ENCODE measurements at places on chromosomes 5 and 9.
A peak's percentile ranks its signal among the peaks of the same experiment; 100 is the strongest.

DNA sequence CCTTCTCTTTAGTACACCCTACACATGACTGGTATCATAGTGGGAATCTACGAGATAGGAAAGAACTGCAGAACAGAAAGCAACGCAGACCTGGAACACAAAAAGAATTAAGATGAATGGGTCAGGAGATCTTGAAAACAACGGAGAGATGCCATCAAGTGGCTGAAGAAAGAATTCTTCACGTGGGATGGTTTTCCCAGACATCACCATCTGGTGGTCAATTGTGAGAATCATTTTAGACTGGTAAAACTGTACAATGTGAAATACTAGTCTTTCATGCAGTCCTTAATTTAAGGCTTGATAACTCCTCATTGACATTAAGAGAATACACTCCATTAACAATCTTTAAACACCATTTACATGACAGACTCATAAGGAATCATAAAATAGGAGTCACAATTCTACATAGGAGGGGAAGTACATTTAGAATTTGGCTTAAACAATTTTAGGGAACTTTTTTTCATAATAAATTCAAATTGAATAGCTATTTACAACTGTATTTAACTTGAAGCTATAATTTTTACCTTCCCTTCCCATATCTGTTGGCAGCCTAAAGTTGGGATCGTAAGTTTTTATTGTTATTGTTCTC is 128.4 kb upstream of the TRPM3 start:
- DNase-seq = no peak
- H3K27me3 ChIP-seq = peaks cover 6% of the 10 kb centered on the region
- no peak overlapping the region for H3K27ac ChIP-seq

- no peak for DNase-seq
- no peak overlapping the region for H3K27ac ChIP-seq
- no peak overlapping the region for H3K4me3 ChIP-seq
- H3K36me3 ChIP-seq = peaks cover 30% of the 10 kb centered on the region
- H3K27me3 ChIP-seq = no peaks in the 10 kb centered on the region
Measured at GRCh38 chr9:20353524-20353923, 268.8 kb downstream of the MLLT3 start.

DNA sequence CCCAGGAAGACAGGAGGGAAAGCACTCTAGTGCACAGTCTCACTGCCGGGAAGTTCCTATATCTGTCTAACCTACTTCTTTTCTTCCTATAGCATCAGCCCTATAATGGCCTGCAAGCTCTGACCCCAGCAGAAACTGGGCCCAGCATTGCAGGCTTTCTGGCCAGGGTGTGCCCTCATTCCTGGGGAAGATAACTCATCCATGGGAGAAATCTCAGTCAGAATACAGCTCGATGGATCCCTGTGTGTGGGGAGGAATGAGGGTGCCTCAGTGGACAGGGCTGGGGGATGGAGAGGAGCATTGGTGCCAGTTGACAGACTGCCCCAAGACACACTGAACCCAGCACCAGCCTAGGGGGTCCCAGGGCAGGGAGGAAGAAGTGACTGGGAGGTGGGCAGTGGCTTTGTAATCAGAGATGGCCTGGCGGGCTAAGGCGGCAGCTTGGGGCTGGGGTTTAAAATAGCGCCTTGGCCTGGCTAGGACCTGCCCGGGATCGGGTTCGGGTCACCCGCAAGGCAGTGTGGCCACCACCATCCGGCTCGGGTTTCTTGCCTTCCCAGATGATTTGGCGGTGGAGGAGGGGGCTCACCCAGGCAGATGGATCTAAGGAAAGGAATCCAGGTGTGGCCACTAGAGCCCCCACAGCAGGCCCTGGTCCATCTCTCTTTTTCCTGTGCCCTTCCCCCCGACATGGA is 7.6 kb upstream of the CXXC5 start:
- no peak overlapping the region for H3K27ac ChIP-seq
- DNase-seq = no peak
- peaks cover 5% of the 10 kb centered on the region for H3K27me3 ChIP-seq
- no peak overlapping the region for H3K4me3 ChIP-seq
- peaks cover 14% of the 10 kb centered on the region for H3K36me3 ChIP-seq

- peaks cover 1% of the 10 kb centered on the region for H3K36me3 ChIP-seq
- DNase-seq = no peak
- H3K27me3 ChIP-seq = no peaks in the 10 kb centered on the region
- peaks cover 3% of the 10 kb centered on the region for H3K4me1 ChIP-seq
- no peak overlapping the region for H3K4me3 ChIP-seq
- H3K27ac ChIP-seq = no peak overlapping the region
Measured at GRCh38 chr9:123771690-123772089, 158.2 kb downstream of the DENND1A start.

GRCh38 chr5:66377747-66378146 is 218.4 kb upstream of the MAST4 start:
- no peak for DNase-seq
- no peak overlapping the region for H3K27ac ChIP-seq
- H3K36me3 ChIP-seq = no peaks in the 10 kb centered on the region
- no peak overlapping the region for H3K4me3 ChIP-seq
- H3K4me1 ChIP-seq = no peaks in the 10 kb centered on the region

- H3K27me3 ChIP-seq = peaks cover 2% of the 10 kb centered on the region
- no peak overlapping the region for H3K27ac ChIP-seq
- H3K36me3 ChIP-seq = no peaks in the 10 kb centered on the region
- peaks cover 3% of the 10 kb centered on the region for H3K4me1 ChIP-seq
Measured at GRCh38 chr5:146944764-146945616, 66.4 kb upstream of the PPP2R2B start.

DNA sequence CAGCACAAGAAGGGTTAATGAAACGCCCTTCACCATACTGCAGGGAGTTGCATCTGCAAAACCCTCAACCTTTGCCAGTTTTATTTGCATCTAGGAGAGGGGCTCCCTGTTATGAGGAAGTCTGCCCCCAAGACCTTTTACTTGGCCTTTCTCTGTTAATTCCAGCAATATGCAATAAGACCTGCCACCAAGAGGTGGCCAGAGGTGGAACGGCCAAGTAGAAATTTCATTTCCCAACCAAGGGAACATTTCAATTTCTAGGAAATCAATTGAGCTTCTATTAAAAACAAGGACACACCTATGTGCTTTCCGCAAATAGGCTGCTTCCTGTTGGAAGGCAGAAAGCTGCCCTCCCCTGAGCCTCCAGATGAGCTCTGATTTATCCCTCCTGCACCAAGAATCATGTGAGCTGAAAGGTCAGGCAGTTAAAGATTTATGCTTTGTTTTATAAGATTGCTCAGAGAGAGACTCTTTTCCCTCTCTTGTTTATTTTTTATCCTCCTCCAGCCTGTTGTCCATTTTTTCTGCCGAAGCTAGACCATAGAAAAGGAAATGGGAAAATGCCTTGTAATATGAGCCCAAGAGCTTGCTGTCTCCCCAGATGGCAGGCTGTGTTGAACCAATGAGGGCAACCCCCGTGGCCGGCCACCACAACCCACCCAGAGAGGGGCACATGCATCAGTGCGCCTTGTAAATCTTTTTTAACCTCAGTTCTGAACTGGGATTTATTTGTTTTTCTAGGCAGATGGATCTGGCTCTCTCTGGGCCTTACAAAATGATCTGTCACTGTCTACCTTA is 572.8 kb downstream of the TLE1 start:
- no peaks in the 10 kb centered on the region for H3K36me3 ChIP-seq
- no peak overlapping the region for H3K4me3 ChIP-seq
- peaks cover 8% of the 10 kb centered on the region for H3K27me3 ChIP-seq
- no peak overlapping the region for H3K27ac ChIP-seq

- H3K4me3 ChIP-seq = no peak overlapping the region
- H3K36me3 ChIP-seq = no peaks in the 10 kb centered on the region
- no peaks in the 10 kb centered on the region for H3K27me3 ChIP-seq
- no peaks in the 10 kb centered on the region for H3K4me1 ChIP-seq
- no peak for DNase-seq
Measured at GRCh38 chr5:43855452-43855851, 252.5 kb downstream of the NNT start.

GRCh38 chr9:26856413-26857032 is 36.1 kb downstream of the CAAP1 start:
- peak; percentile 41 for DNase-seq
- H3K36me3 ChIP-seq = peaks cover 34% of the 10 kb centered on the region
- no peaks in the 10 kb centered on the region for H3K27me3 ChIP-seq
- peaks cover 2% of the 10 kb centered on the region for H3K4me1 ChIP-seq
- no peak overlapping the region for H3K27ac ChIP-seq
- no peak overlapping the region for H3K4me3 ChIP-seq

DNA sequence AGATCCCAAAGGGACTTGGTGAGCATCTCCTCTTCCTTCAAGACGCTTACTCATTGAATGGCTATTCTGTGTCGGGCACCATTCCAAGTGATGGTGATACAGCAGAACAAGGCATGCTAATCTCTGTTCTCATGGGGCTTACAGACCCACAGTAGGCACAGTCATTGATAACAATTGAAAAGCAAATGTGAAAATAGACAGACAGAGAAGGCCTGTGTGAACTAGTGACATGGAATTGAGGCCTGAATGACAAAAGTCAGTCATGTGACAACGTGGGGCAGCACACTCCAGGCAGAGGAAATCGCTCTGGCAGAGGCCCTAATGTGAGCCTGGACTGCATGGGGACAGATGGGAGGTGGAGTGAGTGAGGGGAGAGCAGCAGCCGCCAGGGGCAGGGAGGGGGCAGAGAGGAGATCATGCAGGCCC is 70.7 kb upstream of the CPLX2 start:
- no peak overlapping the region for H3K4me3 ChIP-seq
- H3K36me3 ChIP-seq = no peaks in the 10 kb centered on the region
- no peak overlapping the region for H3K27ac ChIP-seq
- H3K4me1 ChIP-seq = peaks cover 4% of the 10 kb centered on the region
